Esophagus squamous epithelium (tissue), 5 donors: ENCODE measurements at places on chromosomes 7 and 10. TPM values are rescaled to one million over a fixed set of nuclear protein-coding genes. Genes with fewer than 3 reads are reported as not detected.
A peak's percentile ranks its signal among the peaks of the same experiment; 100 is the strongest.

Gene GNG11
- 0.61 TPM for total RNA-seq

Gene GDI2
- total RNA-seq: 299 TPM

Gene SPDYE2
- not detected for total RNA-seq

Gene MET
- total RNA-seq: 14.5 TPM

Gene FAM13C
- total RNA-seq: 2.8 TPM

Gene TRPV5
- not detected for total RNA-seq

Gene IDI2
- total RNA-seq: not detected

Gene SPDYE16
- total RNA-seq: not detected

Gene CYP3A5
- total RNA-seq: 77.0 TPM

Gene LIPM
- total RNA-seq: not detected

Gene NPC1L1
- not detected for total RNA-seq

DNA sequence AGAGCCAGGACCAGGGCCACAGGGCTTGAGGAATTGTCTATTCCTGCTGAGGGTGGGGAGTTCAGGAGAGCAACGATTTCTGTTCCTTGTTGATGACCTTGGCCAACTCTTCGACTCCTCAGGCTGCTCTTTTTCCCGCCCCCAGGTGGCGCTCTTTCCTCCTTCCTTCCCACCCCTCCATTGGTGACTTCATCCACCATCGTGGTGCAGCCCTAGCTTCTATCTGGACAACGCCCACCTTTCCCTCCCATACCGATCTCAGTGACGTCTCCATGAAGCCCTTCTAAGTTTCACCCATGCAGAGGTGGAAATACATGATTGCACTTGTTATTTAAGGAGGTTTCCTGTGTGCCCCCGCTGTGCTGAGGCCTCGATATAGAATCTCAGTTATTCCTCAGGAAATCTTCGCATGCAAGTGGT, 22.1 kb upstream of the CARD11 start:
- H3K27ac ChIP-seq: no peak overlapping the region
- no peak overlapping the region for H3K4me3 ChIP-seq
- no peaks in the 10 kb centered on the region for H3K36me3 ChIP-seq

DNA sequence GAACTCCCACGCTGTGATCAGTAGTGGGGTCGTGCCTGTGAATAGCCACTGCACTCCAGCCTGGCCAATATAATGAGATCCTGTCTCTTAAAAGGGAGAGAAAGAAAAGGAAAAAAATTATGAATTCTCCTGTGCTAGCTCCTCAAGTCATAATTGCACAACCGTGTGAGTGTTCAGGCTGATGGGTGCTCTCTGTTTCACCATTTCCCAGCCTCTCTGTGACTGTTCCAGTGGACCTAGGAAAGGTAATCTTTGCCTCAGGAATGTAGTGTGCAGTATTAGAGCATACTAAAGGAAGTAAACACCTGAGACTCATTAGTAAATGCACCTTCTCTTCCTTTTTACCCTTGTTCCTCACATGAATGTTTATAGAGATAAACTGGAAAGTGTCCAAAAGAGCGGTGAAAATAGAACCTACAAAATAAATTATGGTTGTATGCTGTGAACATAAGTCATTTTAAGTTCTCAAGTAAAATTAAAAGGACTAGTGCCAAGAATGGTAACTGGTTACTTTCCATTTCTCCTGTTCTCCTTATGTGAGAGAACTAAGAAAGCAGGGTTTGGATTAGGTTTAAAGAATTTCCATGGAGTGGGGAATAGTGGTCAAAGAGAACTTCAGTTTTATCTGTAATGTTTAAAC, 42.7 kb downstream of the INPP5F start:
- no peaks in the 10 kb centered on the region for H3K36me3 ChIP-seq
- H3K27me3 ChIP-seq: no peaks in the 10 kb centered on the region
- no peak for DNase-seq
- H3K4me1 ChIP-seq: no peaks in the 10 kb centered on the region
- no peak overlapping the region for H3K27ac ChIP-seq

DNA sequence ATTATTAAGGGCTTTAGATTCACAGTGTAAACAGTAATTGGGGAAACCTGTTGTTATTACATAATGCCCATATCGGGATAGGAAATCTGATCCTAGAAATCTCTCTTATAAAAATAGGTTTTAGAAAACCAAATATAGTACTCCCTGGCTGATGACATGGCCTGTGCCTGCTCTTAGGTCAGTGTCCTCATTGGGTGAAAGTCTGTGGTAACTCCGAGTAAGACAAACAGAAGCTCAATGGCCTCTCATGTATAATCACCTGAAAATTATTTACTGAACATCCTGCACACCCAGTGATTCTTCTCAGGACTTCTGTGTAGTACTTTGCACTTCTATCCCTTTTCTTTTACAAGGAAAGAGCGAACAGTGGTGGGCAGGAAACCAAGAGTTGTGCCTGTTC, 37.8 kb downstream of the SEM1 start:
- DNase-seq: no peak
- H3K36me3 ChIP-seq: no peaks in the 10 kb centered on the region
- H3K4me1 ChIP-seq: no peaks in the 10 kb centered on the region
- no peaks in the 10 kb centered on the region for H3K27me3 ChIP-seq

DNA sequence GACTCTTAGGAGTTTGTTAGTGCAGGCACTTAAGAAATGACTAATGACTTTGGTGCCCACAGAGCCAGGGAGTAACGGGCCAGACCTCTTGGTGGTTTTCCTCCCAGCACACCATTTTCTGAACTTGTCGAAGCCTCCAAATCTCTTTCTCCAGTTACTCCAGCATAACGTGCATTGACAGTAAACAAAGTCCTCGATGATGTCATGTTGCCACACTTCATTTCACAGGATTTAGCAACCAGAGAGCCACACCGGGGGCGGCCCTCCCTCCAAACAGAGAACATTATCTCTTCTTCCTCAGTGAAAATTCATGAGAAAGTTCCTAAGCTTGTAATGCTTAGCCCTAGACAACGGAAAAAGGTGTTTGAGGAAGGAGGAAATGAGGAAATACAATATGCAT, 4.0 kb upstream of the SVOPL start:
- H3K4me1 ChIP-seq: no peaks in the 10 kb centered on the region
- no peak overlapping the region for H3K4me3 ChIP-seq
- no peak for DNase-seq
- no peaks in the 10 kb centered on the region for H3K36me3 ChIP-seq
- no peak overlapping the region for H3K27ac ChIP-seq

GRCh38 chr10:35367982-35368381, 31.7 kb downstream of the CCNY start:
- H3K27me3 ChIP-seq: no peaks in the 10 kb centered on the region
- H3K4me1 ChIP-seq: peaks cover 13% of the 10 kb centered on the region
- no peaks in the 10 kb centered on the region for H3K36me3 ChIP-seq
- no peak overlapping the region for H3K27ac ChIP-seq

DNA sequence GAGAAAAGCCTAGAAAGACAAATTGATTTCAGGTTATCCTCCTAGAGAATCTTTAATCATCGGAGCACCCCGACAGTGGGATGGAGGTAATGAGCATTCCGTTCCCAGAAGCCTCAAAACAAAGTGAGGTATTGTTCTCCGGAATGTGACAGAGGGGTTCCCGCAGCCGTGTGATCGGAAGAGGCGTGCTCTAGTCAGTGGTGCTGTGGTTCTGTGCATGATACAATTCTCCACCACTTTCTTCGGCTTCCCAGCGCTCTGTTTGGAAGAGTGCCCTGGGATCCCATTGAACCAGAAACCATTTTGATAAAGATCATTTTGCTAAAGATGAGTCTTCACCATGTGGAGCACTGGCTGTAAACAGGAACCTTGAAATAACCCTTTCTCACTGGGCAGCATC, 434.6 kb downstream of the PAXIP1 start:
- no peak for DNase-seq
- no peaks in the 10 kb centered on the region for H3K4me1 ChIP-seq
- no peaks in the 10 kb centered on the region for H3K36me3 ChIP-seq
- H3K4me3 ChIP-seq: no peak overlapping the region
- H3K27me3 ChIP-seq: no peaks in the 10 kb centered on the region
- no peak overlapping the region for H3K27ac ChIP-seq

- H3K4me3 ChIP-seq: no peak overlapping the region
- no peak overlapping the region for H3K27ac ChIP-seq
Measured at GRCh38 chr7:155181768-155182167, 111.6 kb downstream of the HTR5A start.

DNA sequence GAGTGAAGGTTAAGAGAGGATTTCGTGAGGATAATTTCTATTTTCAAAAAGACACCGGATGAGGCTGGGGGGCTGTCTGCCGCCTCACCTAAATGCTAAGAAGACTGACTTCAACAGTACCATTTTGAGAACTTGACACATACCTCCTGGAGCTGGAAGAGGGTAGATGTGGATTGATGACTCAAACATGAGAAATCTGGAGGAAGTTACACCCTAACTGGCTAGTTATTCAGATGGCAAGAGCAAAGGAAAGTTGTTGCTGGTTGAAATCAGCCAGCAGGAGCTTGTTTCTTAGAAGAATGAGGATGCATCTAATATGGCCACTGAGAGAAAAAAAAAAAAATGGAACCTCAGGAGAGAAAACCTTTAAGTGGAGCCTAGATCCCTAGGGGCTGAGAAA, 76.2 kb upstream of the KIAA1217 start:
- H3K4me1 ChIP-seq: no peaks in the 10 kb centered on the region
- no peak overlapping the region for H3K27ac ChIP-seq
- no peak for DNase-seq
- no peaks in the 10 kb centered on the region for H3K36me3 ChIP-seq
- no peak overlapping the region for H3K4me3 ChIP-seq

DNA sequence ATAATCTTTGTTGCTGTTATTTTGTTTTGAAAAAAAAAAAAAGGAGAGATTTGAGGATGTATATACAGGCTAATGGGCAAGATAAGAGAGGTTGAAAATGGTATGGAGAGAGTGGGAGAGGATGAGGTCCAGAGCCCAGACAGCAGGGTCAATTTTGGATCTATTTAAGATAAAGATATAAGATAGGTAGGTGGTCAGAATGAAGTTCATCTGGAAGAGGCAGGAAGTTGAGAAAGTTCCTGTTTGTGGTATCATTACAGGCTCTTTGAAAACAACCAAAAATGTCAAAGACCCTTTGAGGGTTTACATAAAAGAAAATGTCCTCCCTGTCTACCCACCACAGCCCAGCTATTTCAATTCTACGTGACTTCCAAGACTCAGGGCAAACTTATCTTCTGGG, 7.5 kb downstream of the CEP41 start:
- H3K27ac ChIP-seq: no peak overlapping the region
- no peaks in the 10 kb centered on the region for H3K36me3 ChIP-seq
- no peak for DNase-seq
- no peaks in the 10 kb centered on the region for H3K27me3 ChIP-seq
- H3K4me1 ChIP-seq: peaks cover 34% of the 10 kb centered on the region

GRCh38 chr7:118629898-118630438, 405.5 kb downstream of the ANKRD7 start:
- no peak for DNase-seq
- no peak overlapping the region for H3K4me3 ChIP-seq

DNA sequence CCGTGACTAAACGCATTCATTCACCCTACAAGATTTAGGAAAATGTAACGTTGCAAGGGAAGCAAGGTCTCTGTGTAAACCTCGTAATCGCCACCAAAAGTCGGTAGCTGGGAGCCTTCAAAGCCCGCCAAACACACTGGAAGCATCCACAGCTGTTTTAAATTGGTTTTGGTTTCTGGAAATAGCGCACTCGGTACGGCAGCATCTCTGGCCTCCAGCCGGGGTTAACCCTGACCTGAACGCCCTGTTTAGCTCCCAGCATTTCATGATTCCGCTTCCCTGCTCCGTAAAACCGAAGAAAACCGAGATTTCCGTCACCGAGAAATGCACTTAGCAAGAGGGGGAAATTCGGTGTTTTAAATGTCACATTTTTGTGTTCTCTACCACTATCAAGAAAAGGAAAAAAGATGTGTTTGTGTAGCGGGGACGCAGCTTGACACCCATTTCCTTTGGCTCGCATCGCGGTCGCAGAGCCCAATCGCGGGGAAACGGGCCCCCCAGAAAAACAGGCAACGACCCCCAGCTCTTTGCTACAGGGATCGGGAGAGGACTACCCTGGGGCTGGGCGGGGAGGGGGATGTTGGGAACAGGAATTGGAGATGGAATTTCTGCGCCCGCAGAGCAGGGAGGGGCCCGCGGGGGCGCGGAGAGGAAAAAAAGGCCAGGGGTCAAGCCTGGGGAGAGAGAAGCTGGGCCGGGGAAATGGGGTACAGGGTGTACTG, 646 bp downstream of the SGCE start:
- no peaks in the 10 kb centered on the region for H3K36me3 ChIP-seq
- H3K27me3 ChIP-seq: no peaks in the 10 kb centered on the region
- peak overlapping the region; percentile 59 for H3K4me3 ChIP-seq
- no peak for DNase-seq
- H3K4me1 ChIP-seq: peaks cover 10% of the 10 kb centered on the region
- H3K27ac ChIP-seq: peak overlapping the region; percentile 44

DNA sequence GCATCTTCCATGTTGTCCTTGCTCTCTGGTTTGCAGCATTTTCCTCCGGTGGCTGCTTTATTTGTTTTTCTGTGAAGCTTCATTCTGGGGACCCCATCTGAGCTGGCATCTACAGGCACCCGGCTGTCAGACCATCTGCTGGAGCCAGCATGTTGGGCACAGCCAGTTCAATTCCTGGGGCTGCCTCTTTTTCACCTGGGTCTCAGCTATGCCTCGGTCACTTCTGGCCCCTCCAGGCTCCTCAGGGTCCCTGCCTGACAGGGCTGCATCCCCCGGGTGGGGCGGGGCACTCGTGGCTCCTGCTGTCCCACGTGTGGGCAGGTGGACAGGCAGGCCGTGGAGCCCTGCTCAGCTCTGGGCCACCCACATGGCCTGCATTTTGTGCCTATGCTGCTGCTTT, 8.1 kb downstream of the SCART1 start:
- no peak overlapping the region for H3K4me3 ChIP-seq
- no peaks in the 10 kb centered on the region for H3K4me1 ChIP-seq
- no peak overlapping the region for H3K27ac ChIP-seq
- no peak for DNase-seq
- H3K36me3 ChIP-seq: no peaks in the 10 kb centered on the region
- H3K27me3 ChIP-seq: no peaks in the 10 kb centered on the region

DNA sequence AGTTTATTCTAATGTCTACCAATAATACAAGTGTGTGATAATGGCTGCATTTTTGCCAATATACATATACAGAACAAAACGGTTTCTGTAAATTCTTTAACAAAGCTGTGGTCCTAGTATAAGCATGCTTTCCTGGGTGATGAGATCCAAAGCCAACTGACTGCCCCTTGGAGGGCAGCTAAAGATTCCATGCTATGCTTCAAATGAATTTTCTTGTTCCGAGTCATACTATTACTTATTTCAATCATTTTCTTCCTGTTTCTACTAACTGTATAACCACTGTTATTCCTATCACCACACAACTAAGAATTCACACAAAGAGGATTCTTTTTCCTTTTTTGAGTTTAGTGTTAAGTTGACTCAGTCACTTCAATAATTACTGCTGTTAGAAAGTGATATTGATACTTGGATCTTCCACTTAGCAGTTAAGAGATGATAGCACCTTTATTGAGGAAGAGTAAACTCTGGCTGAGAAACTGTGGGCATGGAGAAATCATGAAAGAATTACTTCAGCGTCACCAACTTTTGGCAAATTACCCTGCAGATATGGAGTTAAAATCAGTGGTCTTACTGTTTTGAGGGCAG, 197.5 kb downstream of the ARL4A start:
- H3K36me3 ChIP-seq: no peaks in the 10 kb centered on the region
- H3K4me3 ChIP-seq: no peak overlapping the region
- H3K27ac ChIP-seq: no peak overlapping the region

GRCh38 chr7:94509887-94510581, 425 bp downstream of the CASD1 start:
- peaks cover 12% of the 10 kb centered on the region for H3K4me1 ChIP-seq
- peak overlapping the region; percentile 92 for H3K27ac ChIP-seq
- H3K4me3 ChIP-seq: peak overlapping the region; percentile 96
- no peaks in the 10 kb centered on the region for H3K36me3 ChIP-seq
- H3K27me3 ChIP-seq: no peaks in the 10 kb centered on the region
